ENCODE measurements at places on chromosomes 5 and 9.

DNA sequence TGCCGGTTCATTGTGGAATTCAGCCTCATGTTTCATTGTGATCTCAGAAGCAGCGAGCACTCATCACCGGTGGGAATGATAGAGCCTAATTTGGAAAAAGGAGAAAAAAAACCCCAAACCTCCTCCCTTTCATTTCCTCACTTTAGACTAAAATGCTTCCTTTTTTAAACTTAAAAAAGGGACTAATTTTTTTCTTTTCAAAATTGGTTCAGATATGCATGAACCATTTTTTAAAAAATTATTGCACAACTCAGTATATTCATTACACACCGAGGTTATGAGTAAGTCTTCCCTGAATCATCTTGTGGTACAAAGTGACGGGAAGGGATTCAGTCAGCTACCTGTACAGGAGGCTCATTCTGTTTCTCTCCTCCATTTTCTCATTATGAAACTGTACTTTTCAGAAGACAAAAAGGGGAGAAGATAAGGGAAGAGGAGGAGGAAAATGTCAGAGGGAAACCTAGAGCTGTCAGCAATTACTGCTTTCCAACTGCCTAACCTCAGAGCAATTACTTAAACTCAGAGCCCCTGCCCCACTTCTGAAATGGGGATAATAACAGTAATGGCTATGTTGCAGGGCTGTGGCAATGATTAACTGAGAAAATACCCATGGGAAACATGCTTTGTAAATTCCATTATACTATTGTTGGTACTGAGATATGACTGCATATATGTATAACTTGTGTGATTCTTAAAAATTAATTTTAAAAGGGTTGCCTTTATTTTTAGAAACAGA lies 24.0 kb downstream of the GALNT10 start:
- DNase-seq, result no peak

DNA sequence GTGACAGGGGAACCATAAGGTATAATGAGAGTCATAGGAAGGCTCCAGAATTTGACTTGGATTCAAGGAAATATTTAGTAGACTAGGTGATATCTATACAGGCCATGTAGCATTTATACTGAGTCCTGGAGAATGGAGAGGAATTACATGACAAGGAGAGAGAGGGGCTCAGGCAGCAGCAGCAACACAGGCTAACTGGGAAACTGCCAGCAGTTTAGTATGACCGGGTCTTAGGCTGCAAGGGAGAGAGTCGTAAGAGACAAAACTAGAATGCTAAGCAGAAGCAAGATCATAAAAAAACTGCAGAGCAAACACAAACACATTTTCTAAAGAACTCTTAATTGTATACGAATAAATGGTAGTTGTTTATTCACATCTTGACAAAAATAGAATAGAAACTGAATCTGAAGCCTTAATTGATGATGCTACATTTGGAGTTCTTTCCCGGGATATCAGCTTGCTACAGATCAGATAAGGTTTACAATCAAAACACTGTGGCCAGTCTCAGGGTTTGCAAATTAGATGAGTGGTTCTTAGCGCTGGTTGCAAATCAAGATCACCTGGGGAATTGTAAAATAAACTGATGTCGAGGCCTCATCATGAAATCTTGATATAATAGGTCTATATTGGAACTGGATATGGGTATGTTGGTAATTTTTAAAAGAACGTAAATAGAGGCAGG lies 480.0 kb upstream of the C9orf72 start:
- DNase-seq, result no peak

DNA sequence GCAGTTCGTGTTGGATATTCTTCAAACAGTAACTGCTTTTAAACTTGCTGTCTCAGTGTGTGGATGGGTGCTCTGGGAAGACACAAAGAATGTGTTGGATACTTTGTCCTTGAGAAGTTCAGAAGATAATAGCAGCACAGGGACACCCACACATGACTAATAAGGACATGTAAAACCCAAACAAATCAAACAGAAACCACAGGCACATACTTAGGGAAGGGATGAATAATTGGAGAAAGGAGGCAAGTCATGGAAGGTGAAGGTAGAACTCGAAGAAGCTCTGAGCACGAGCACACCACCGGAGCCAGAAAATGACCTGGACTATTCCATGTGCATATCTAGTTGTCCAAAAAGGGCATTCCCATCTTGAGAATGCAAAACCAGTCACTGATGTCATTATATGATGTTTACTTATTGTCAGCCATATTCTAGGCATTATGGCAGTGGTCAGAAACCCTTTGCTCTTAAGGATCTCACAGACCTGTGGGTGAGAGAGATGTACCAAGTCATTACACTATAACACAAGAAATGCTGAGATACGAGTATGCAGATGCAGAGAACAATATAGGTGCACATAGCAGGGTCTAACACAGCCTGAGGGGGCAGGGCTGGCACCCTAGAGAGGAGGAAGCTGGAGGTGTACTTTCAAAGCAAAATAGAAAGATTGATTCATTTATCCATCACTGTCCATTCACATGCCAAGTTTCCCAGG lies 152.9 kb downstream of the PIK3R1 start:
- no peak for DNase-seq

- DNase-seq, result no peak
Observed at GRCh38 chr5:82497242-82497641, 219.1 kb upstream of the RPS23 start.

- DNase-seq, result no peak
Observed at GRCh38 chr5:91645347-91645746, 262.2 kb upstream of the ARRDC3 start.

- no peak for DNase-seq
Observed at GRCh38 chr5:145521523-145521922, 313.6 kb downstream of the PRELID2 start.

GRCh38 chr9:130172858-130173665 lies 858 bp downstream of the NCS1 start:
- DNase-seq, result no peak

DNA sequence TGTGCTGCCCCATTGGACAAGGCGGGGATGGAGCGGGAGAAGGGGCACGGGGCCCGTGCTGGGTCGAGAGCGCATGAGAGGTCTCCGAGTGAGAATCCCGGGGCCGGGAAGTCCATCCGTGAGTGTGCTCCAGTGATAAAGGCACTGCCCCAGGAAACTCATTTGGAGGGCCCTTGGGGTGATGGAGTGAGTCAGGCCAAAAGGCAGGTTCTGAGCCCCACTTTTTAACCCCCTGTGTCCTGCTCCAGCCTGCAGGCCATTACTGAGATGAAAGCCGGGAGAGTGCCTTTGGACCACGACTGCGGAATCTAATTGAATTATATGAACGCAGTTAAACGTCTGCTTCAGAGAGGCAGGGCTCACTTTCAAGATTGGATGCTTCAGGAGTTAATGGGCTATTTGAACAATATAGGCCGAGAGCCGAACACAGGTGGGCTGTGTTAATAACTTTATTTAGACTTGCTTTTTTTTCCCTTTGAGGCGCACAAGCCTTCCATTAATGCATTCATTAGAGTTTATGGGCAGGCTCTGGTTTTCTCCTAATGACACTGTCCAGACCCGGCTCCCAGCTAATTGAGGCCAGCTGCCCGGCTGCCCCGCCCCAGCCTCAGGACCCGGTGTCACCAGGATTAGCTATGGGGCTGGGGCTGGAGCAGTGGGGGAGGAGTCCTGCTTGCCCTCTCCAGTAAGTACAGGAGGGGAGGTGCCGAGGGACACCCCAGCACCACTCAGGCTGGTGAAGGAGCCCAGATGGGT lies 79.1 kb upstream of the LMX1B start:
- no peak for DNase-seq

Data from BJ (cell line).